ENCODE measurements at places on chromosomes 6 and 20.

GRCh38 chr6:41224800-41225199 is 3.3 kb upstream of the TREML4 start:
- no peak for DNase-seq

GRCh38 chr6:41367700-41368099 is 32.3 kb downstream of the NCR2 start:
- DNase-seq: no peak

- DNase-seq: no peak
Observed at GRCh38 chr20:14337400-14338171, at the start of gene FLRT3. TSS of gene FLRT3 (minus strand) at chr20:14337612. CDS start at chr20:14327506, 10,106 bp downstream.

- no peak for DNase-seq
Observed at GRCh38 chr6:77131426-77131825, 331.9 kb downstream of the HTR1B start.

- no peak for DNase-seq
Observed at GRCh38 chr6:20678831-20679352, 144.6 kb downstream of the CDKAL1 start.

DNA sequence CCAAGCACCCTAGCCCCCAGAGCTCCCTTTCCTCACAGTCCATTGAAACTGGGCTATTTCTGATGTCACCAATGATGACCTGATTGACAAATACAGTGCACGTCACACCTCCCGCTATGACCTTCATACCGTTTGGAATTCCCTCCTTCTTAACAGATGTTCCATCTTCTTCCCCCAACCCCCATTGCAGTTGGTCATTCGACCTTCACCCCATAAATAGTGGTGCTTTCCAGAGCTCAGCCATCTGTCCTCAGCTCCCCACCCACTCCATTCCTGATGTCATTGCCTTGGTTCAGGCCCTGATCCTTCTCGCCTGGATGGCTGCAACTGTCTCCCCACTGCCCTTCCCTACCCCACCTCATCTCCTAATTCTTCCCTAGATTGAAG is 198.5 kb downstream of the SOD2 start:
- no peak for DNase-seq
